ENCODE measurements at places on chromosomes 7 and 10.

GRCh38 chr7:74202841-74203556, 6.8 kb upstream of the LAT2 start:
- DNase-seq: peak; percentile 92

DNA sequence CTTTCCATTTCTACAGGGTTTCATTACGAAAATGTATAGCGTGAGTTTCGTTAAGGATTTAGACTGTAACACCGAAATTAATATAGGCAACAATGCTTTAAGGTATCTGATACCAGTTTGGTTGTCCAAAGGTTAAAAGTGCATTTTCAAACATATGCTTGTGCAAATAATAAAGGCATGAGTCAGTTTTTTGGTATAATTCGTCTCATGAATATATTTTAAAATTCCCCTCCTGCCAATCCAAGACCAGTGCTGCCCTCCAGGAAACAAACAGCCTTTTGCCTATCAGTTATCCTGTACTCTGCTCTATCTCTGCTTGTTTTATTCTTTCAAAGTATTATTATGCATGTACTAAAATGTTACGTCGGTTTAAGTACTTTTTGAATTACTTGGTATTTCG, 2.0 kb downstream of the LCOR start:
- no peak for DNase-seq

GRCh38 chr10:100575585-100576281, 40.0 kb downstream of the HIF1AN start:
- no peak for DNase-seq

DNA sequence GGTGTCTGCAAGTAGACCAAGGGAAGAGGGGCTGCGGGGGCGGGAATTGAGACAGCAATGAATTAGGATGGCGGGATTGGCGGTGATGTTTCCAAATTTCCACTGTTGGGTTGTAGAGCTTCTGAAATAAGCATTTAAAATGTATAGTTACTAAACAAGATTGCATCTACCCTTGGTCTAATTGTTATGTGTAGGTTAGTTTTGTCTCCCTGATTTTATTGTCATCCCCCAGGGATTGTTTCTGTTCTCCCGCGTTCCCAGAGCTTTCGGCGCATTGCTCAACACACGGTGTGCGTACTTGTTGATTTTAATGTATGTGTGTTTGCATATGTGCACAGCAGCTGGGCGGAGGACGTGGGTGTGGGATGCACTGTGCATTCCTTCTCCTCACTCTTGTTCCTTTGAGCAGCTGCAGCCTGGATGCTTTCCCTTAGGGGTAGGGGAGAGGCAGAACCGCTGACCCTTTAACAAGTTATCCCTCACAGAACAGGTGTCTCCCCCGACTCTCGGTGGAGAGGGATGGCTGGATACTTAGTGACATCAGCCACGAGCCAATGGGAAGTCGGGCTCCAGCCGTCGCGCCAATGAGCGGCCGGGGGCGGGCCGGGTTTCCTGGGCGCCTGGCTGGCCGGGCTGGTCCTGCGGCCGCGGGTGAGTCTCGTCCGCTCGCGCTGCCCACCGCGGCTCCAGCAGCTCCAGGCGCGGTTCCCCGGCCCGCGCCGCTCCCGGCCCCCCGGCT, at the start of gene TSPAN33:
TSS of gene TSPAN33 (plus strand) at position 613 of the 739 bp plus-strand sequence. CDS start 274 bp downstream, outside the sequence.
- peak; percentile 74 for DNase-seq

DNA sequence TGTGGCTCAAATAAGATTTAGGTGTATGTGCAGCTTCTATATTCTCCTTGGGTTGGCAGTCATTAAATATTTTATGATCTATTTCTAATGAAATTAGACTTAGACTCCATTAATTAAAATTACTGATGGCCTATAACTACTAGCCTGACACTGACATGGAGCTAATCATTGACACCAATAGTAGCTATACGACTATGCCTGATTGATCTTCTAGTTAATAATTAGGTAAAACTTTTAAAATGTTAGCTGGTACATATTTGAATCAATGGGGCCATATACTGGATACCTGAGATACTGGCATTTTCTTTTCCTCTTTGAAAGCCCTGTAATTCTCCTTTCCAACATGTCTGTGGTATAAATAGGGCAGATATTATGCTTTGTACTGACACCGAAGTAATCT, 14.4 kb downstream of the WEE2 start:
- no peak for DNase-seq

DNA sequence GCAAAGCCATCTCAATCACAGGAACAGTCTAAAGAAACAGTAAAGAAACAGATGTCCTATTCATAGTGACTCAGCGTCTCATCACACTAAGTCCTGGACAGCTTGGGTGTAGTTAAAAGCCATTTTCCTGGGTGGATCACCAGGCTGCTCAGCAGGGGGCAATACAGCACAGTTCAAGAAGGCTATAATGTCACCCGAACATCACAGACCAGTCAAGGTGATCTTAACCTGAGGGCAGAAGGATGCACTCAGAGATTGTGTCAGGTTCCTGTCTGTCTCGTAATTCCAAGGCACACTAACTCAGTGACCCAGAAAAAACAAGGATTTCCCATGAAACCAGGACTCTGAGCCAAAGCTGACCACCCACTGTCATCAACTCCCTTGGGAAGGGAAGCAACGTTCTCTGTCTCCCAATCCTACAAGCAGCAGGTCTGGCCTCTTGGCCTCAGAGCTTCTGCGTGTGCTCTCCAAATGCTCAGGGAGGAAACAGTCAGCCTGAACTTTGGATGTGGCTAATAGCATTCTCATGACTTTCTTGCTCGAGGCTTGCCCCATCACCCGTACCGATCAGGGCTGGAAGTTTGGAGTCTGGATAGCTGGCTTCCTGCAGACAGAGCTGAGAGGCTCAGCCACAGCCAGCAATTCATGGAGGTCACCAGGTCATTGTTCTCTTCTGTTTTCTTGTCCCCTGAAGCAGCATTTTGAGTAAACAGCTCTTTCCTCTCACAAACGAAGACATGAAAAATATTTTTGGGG, 90.4 kb upstream of the FAM171A1 start:
- peak; percentile 1 for DNase-seq

DNA sequence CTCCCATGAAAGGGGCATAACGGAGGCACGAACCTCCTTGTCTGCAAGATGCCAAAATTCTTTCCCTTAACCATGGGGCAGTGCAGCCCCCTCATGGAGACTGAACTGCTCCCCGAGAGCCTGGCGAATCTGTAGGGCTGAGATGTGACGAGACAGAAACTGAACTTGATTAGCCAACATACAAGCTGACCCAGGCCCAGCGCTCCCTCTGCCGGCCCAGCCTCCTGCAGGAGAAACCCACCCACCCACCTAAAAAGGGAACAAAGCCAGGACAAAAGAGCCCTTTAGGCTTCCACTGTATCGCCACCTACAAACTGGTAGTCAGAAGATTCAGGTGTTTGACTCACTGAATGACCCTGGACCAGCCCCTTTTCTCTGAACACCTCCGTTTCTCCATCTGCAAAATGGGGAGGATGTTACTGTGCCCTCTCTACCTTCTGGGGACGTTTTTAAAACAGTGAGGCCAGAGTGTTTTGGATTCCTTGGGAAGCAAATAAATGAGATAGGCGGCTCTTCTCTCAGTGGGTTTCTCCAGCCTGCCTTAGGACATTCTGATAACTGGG, 58.4 kb downstream of the C10orf105 start:
- no peak for DNase-seq

DNA sequence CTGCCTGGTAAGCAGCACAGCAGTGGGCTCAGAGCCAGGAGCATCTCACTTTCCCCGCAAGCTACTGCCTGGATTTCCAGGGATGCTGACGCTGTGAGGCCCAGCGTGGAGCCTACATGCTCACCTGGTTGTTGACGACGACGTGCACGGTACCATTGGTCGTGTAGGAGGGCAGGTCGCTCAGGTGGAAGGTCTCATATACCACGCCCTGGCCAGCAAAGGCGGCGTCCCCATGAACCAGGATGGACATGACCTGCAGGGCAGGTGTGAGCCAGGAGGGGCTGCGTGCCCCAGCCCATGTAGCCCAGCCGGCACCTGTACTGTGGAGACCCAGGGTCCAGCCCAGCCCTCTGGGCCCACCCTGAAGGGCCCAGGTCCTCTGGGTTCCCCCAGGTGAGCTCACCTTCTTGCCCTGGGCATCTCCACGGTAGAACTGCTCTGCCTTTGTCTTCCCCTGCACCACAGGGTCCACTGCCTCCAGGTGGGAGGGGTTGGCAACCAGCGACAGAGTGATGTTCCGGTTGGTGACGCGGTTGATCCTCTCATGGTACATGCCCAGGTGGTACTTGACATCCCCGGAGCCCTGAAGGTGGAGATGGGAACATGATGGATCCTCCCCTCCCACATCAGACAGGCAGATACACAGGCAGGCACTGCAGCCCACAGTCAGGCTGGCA, 15.4 kb downstream of the OGDHL start:
- no peak for DNase-seq

DNA sequence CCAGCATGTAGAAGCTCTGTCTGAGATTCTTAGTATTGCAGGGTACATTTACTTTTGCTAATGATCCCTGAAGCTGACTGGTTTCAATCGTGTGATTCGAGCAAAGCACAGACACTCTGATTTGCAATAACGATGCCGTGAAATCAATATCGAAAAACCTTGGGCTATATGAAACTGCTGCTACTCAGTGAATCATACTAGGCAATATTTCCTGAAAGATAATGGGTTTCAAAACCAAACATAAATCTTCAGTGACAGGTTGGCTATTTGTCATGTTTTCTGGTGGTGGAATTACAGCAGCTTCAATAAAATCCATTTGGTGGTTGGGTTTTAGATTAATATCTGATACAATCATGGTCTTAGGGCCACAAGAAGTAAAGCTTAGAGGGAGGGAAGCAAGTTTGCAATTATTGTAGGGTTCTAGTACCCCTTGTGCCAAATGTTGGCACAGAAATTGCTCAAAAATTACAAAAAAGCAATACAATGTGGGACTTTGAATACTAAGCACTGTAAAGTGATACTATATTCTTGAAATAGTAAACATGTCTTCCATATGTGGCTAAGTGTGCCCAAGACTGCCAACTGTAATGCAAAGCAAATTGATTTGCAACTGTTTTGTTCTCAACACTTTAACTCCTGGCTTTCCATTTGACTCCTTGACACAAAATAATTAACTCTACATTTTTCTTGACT, 112.4 kb upstream of the JAZF1 start:
- no peak for DNase-seq

All from NB4 (cell line).